ENCODE measurements at places on chromosomes 2 and 18.

DNA sequence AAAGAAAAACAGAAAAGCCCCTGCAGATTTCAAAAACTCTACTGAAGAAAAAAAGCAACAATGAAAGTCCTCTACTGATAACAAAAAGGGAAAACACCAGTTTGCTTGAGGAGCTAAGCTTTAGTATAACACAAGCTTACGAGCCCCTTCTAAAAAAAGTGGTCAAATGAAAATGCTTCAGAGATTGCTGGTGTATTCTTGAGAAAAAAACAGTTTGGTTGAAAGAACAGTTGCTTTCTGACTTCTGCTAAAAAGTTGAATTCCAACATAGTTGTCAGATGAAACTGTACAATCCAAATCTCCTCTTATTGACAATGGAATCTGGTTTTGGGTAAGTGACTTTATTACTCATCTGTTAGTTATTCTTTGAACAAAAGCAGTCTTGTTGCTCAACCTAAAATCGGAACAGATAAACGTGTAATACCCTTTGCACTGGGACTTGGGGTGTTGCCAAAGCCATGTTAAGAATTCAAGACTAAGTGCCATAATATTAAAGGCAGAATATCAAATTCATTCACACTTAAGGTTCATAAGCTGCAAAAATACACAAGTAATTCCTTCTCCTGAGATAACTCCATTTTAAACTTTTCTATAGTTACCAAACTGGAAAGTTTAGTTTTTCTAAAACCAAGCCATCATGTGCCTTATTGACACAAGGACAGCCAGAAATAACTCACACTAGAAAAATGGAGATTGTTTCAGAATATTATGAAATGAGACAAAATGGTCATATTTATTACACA, 45.3 kb upstream of the SPAG16 start:
- no peak for DNase-seq

GRCh38 chr2:239178954-239179353, 221.9 kb downstream of the HDAC4 start:
- DNase-seq: no peak

GRCh38 chr2:65067806-65068553, 11.8 kb downstream of the CEP68 start:
- DNase-seq: no peak

DNA sequence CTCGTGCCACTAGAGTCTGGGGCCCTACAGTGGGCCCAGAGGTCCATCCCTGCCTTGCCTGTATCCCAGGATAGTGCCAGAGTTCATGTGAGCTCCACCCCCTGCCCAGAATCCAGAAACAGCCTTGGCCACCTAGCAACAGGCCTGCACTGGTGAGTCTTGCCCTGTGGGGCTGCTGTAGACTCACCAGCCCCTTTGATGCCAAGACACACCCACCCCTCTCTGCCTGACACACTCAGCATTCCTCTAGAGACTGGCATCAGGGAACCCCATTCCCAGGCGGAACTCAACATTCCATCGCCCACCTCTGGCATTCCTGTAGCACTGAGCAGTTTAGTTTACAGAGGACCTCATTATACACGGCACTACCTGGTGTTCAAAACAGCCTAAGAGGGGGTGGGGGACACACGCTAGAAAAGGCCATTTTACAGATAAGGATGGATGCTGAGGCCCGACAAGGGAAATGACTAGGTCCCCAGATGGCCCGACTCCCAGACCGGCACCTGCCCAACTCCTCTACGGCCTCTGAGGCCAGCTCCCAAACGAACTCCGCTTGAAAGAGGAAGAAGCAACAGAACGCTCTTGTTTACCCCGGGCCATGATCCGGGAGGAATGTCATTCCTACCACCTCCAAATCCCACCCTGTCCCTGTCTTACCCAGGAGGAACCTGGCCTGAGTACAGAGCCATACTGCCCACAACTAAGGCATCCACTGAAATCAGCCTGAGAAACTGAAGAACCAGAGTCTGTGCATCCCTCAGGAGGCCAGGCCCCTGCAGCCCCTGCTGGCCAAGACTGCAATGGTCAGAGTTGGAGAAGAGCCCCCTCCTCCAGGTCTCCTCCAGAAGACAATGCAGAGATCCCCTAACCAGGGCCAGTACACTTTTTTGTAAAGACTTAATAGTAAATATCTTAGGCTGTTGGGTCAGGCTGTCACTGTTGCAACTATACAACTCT, 180.2 kb downstream of the TNS1 start:
- DNase-seq: no peak

DNA sequence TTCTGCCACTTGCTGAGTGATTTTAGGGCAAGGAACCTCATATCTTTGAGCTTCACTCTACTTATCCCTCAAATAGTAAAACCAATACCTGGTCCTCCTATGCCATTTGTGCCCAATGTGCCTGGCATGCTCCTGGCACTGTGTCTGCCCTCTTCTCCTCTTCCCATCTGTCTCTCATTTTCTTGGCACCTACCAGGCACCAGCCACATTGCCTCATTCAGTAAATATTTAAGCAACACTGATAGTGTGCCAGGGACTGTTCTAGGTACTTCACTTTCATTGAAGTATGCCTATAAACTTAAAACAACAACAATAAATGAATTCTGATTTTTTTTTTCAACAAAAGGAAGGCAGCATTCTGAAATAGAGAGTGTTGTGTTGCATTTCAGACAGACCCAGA, 15.1 kb upstream of the BOD1L2 start:
- peak; percentile 4 for DNase-seq

DNA sequence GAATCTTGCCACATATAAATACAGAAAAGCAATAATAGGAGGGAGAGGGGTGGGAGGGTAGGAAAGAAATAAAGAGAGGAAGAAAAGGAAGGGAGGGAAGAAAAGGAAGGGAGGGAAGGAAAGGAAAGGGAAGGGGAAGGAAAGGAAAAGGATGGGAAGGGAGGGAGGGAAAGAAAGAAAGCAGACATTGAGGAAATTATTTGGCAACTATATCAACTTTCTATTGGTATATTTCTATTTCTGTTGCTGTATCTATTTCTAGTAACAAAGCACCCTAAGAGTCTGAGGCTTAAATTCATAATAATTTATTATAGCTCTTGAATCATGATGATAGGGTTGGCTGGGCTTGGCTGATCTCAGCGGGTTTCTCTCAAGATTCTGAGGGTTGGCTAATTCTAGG, 648.0 kb downstream of the CCDC85A start:
- no peak for DNase-seq

DNA sequence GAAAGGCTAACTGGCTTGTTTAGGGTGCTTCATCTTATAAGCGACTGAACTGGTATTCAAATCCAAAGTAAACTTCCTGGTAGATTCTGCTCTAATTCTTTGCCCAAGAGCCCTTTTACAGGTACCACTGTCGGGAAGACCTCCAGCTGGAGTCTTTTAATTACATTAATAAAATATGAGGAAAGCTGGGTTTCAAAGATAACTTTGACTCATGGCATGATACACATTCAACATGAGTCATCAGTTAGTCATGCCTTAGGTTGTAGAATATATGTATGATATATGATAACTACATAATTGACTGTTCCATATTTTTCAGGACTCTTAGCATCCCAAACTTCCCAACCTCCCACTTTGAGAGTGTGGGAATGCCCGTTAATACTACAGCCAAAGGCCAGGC, 32.3 kb downstream of the ZCCHC2 start:
- no peak for DNase-seq

- DNase-seq: no peak
Observed at GRCh38 chr18:62729487-62730386, 14.4 kb downstream of the PHLPP1 start.

- no peak for DNase-seq
Observed at GRCh38 chr2:71254776-71255175, 27.9 kb upstream of the PAIP2B start.

DNA sequence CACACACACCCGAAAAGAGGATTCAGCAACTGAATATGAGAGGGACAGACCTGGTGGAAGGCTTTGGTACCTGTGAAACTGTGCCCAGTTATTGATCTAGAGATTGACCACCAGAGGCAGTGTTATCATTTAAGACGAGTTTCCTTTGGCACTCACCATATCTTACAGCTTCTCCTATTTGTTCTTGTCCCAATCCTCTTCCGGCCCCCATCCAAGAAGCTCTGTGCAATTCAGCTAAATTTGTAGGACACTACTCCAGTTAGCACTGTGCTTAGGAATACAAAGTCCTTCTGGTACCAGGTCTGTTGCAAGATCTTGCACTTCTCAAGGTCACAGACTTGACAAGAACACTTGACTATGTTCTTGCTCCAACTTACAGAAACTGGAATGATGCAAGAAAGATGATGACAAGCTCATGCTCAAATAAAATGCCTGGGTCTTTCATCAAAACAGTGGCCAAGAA, 177.7 kb downstream of the TMEM247 start:
- DNase-seq: peak; percentile 6

DNA sequence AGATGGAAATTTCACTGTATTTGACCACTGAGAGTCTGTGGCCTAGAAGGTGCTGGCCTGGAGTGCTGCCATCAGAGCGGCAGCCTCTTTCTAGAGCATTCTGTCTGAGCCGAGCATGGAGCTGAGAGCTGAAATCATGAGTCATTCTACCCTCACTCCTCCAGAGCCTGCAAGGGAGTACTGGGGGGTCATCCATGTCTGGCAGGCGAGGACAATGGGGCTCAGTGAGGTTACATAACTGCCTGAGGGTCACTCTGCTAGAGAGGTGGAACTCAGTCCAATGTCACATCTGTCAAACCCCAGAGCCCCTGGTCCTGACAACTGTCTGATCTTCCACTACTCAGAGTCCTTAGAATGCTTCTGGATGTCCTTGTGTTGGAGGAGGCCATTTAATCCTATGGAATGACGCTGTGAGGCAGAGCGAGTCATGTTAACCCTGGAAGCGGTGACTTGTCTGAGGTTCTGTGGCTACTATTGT, 65.3 kb downstream of the HAUS1 start:
- no peak for DNase-seq

GRCh38 chr2:125330133-125330532, 1305.0 kb downstream of the CNTNAP5 start:
- no peak for DNase-seq

- no peak for DNase-seq
Observed at GRCh38 chr2:48092846-48093803, 186.8 kb upstream of the FBXO11 start.

DNA sequence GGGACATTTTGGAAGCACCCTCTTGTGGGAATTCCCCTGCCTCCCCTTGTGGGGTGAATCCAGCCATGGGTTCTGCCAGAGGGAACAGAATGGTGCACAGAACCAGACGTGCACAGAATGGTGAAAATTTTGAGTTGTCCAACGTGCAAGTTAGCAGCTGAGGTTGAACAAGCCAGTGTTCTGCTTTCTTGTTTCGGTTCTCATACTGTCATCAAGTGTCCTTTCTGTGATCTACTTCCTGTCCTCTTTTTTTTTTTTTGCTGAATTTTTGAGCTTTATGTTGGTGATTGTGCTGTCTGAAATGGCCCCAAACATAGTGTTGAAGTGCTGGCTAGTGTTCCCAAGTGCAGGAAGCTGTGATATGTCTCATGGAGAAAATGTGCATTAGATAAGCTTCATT, 21.5 kb upstream of the REEP1 start:
- no peak for DNase-seq

- no peak for DNase-seq
Observed at GRCh38 chr2:29601872-29602271, 319.5 kb downstream of the ALK start.

- DNase-seq: no peak
Observed at GRCh38 chr2:217847552-217848350, 155.0 kb downstream of the TNS1 start.

DNA sequence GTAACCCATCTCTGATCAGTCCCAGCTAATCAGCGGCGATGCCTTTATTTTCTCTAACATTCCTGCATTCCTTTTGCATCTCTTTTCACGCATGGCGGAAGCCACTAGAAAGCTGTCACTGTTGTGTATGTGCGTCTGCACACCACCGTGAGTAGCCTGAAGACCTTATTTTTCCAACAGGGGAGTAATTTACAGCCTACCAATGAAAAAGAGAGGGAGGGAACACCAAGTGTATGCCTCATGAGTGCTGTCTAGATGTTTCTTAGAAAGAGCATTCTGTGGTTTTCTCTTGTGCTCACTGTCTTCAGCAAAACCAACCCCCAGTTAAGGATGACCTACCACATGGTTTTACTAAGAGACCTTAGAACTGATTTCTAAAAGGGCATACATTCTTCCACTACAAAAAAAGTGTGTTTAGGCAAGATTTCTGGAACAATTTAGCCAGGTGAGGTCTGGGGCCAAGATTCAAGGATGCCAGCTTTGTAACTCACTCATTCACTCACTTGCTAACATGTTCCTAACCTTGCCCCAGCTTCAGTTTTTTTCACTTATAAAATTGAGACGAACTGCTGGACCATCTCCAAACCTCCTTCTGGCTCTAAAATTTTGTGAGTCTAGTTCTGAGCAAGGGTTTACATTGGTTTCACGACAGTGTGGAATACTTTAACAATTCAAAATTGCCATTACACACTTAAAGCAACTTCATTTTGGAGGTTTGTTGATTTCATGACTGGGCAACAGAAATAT, 51.4 kb downstream of the BCL2 start:
- no peak for DNase-seq

- DNase-seq: no peak
Observed at GRCh38 chr18:9726936-9727335, 18.8 kb downstream of the RAB31 start.

DNA sequence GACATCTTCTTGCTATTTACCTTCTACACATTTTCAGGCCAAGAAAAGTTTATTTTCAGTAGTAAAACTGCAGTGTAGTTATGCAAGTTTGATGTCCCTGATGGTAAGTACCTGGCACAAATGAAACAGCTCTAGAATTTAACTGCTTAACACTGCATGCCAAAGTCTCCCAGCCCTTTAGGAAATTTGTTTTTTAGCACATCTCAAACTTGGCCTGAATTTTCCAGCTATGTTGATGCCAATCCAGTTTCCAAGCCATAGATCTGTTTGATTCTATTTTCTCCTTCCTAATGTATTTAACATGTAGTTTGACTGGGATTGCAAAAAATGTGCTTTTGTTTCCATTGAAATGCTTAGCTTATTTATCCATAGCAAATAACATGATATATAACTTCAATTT, 29.3 kb upstream of the ZNF385B start:
- DNase-seq: no peak

Data from NCI-H1694 treated with DMSO at 0.1 percent for 48 hours (cell line).